ENCODE measurements at places on chromosomes 13 and 19.

DNA sequence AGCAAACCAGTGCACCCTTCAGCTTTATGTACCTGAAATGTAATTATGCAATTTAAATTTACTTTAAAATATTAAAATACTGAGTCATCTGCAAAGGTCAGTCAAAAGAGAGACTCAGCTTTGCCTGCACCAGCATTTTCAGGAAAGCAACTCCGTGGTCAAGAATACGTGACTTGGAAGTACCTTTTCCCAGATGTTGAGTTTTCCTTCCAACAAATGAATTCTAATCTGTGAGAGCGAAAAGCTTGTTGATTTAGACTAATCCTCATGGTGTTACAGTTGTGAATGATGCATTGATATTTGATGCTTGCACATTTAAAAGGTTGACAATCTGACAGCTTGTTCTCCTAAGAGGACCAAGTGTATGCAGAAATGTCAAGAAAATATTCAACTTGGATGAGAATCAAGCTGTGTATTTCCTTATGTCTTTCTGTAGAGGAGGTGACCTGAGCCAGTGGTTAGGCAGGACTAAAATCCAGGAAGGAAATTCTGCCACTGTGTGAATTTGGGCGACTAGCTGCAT lies 270.4 kb downstream of the ABCC4 start:
- DNase-seq, result no peak

DNA sequence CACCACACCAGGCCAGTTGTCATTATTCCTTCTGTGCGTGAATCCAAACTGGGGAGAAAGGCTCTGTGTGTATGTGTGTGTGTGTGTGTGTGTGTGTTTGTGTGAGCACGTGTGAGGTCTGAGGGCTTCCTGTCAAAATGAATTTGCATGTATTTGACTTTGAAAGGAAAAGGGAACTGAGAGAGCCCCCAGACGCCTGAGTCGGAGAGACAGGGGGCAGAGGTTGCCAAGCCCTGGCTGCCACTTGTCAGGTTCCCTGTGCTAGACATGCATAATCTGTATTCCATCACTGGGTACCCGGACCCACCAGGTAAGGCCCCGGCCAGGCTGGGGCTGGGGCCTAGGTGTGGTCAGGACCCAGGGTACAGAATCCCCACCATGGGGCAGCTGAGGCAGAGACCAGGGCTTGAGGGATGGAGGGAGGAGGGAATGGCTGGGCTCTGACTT lies at the start of gene CLEC17A:
TSS of gene CLEC17A (plus strand) at position 191 of the 447 bp plus-strand sequence. CDS start at position 268, 77 bp downstream.
- no peak for DNase-seq

DNA sequence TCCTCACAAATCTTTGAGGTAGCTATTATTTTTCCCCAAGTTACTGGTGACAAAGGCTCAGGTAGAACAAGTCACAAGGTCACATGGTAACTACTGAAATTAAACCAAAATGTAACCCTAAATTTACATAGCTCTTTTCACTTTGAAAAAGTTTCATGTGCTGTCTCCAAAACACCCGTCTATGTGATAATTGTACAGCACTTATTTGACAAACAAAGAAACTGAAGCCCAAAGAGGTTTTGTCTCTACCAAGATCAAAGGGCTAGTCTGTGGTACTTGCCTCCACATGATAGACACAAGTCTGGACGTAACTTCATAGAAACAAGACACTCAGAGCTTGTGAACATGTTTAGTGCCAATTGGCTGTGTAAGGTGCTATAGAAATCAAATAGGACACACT lies 108.3 kb downstream of the SACS start:
- no peak for DNase-seq

GRCh38 chr13:49302817-49303216 lies 55.1 kb downstream of the CDADC1 start:
- DNase-seq, result no peak

DNA sequence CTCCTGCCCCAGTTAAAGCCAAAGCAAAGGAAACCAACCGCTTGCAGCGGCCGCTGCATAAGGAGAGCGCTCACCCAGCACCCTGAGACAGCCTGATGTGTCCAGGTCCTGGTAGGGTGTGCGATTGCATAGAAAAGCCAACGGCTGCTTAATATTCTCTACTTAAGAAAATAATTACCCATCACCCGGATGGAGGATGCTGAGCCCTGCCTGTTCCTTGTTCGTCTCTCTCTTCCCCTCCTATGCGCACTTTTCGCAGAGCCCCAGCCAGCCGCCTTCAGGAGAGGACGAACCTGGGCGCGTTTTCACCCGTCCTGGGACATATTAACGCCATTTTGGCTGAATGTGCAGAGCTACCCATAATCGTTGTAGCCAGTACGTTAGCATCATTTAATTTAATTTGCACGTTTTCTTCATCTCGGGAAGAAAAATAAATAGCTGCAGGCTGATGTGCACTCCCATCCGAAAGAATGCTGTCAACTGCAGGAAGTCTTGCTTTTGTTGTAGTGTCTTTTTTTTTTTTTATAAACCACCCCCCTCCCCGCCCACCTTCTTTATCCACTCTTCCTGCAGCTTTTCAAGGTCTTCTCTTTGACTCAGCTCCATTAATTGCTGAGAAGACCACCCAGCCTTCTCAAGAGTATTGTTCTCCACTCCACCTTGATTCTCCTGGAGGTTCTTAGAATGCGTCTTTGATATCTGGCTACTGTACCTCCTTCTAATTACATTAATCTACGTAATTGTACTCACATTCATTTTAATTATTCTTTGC lies 214.5 kb downstream of the TEX29 start:
- no peak for DNase-seq

DNA sequence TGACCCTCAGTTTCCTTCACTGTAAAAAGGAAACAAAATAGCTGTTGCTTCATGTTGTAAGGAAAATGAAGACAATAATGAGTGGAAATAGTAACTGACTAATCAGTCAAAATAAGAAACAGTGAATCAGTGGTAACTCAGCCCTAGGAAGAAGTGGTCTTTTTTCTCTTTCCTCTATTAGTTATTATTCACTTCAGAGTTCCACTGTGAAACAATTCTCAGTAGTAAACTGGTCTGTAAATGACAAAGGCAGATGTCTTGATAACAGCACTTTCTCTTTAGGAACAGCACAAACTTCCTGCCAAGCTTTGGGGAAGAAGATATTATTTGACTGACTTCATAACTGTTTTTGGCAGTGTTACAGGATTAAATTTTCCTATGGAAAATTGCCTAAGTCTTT lies 600.5 kb upstream of the KLHL1 start:
- no peak for DNase-seq

DNA sequence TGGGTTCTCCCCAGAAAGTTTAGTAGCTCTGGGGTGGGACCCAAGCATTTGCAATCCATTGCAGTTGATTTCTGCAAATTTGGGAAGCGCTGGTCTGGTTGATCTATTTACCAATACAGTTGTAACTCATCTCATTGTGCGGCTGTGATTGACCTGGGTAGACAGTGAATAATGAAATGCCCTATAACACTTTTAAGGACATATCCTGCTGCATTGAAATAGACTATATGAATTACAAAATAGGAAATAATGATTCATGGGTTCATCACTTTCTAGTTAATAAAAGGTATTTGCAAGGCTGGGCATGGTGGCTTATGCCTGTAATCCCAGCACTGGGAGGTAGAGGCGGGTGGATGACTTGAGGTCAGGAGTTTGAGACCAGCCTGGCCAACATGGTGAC lies 59.0 kb upstream of the FARP1 start:
- DNase-seq, result no peak

GRCh38 chr19:9130965-9131364 lies 4.2 kb upstream of the OR7G3 start:
- no peak for DNase-seq

- no peak for DNase-seq
These were observed 51.0 kb upstream of the PDX1 start for GRCh38 chr13:27868641-27869435.

DNA sequence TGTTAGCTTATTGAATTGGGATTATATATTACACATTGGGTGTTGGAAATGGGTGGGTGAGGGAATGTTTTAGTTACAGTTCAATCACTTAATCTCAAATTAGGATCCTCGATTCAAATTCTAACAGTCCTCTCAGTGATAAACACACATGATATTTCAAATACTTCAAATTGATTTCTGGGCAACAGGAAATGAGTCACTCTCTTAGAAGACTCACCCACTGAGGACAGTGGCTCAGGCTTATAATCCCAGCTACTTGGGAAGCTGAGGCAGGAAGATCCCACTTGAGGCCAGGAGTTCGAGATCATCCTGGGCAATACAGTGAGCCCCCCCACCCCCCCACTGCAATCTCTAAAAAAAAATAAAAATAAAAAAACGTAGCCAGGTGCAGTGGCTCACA lies 435.3 kb downstream of the KLF12 start:
- no peak for DNase-seq
